ENCODE measurements at places on chromosomes 2 and 18.
A peak's percentile ranks its signal among the peaks of the same experiment; 100 is the strongest.

DNA sequence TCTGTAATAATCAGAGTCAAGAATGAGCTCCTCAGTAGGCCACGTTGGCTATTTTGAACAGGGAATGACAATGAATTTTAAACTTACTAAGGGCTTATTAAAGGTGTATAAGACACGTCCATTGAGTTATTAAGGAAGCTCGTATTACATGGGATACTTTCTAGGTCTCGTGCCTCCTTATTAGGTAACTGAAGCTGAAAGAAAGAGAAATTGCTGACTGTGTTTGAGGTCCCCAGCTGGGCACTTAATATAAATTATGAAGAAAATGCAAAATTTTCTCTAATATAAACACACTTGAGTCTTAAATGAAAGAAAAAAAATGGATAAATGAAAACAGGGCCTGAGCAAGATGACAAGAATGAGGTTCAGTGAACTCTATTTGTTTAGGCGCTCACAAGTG, 21.8 kb downstream of the CLUL1 start:
- no peak for DNase-seq

DNA sequence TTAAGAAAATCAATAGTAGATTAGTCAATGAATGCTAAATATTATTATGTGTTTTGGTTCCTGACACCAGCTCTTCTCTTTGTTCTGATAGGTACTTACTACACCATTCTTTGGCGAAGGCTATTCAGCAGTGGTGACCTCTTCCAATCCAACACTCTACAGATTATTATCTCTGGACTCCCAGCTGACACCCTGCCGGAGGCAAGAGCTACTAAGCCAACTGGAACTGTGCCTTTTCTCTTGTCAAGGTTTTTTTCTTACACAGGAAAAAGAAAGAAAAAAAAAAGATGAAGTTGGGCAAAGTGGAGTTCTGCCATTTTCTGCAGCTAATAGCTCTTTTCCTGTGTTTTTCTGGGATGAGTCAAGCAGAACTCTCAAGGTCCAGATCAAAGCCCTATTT, 11.7 kb downstream of the CDH7 start:
- no peak for DNase-seq

- DNase-seq = no peak
These were observed 762.4 kb downstream of the DSC3 start for GRCh38 chr18:30280186-30280585.

DNA sequence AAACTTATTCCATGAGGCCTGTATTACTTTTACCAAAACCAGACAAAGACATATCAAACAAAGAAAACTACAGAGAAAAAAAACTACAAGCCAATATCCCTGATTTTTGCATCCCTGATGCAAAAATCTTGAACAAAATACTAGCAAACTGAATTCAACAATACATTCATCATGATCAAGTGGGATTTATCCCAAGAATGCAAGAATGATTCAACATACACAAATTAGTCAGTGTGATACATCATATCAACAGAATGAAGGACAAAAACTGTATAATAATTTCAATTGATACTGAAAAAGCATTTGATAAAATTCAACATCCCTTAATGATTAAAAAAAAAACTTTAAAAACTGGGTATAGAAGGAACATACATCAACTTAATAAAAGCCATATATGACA, 106.8 kb downstream of the SLC39A10 start:
- DNase-seq = no peak

DNA sequence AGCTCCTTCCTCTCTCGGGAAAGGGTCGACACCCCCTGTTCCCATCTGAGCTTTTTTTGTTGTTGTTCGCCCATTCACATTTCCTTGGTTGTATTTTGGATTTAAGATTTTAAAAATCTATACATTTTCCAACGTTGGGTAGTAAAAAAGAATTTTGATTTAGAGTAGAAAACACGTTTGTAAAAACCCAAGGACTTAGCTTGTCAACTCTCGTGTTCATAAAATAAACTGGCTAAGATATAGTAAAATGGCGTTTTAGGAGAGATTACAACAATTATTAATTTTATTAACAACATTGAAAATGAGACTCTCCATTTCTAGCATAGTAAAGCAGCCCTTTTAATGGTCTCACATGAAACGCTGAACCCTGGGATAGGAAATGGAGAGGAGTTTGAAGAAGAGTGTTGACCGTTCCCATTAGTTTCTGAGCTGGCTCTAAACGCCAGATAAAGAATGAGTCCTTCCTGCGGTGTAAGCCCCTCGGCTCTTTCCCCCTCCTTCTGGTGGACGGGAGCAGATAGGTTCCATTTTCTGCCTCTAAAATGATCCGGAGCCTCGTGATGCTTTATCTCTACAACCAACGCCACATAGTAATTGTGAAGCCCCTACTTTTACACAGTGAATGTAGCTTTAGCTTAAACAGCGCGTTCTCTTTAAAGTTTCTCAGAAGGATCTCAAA, 24.0 kb upstream of the ZNF516 start:
- DNase-seq = peak; percentile 24
